ENCODE measurements at places on chromosomes 2 and 18. TPM values are rescaled to one million over a fixed set of nuclear protein-coding genes. Genes with fewer than 3 reads are reported as not detected.
A peak's percentile ranks its signal among the peaks of the same experiment; 100 is the strongest.

DNA sequence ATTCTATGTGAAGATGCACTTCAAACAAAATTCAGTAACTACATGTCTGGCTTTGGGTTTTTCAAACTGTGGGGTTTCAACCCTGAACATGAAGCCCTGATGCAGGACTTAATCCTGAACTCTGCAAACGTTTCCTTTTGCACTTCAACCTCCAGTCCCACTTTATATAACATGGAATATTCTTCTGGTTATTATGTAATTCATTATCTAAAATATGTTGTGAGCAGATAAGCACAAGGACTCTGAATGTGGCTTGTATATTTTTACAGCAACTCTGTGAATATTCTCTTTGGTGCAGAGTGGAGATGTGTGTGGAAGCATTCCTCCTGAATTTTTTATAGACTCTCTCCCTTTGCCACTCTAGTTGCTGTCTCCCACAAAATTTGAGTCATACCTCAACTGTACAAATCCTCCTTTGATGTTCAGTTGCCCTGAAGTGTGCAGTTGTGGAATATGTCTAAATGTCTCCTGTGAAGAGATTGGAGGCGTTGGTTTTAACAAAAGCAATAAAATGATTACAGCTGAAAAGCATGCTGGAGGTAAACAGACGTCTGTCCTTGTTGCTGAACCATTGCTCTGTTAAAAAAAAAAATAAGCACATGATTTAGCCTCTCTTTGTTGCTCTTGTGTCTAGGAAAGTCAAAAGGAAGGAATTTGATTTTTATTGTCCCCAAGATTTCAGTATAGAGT lies 205.1 kb upstream of the NRP2 start:
- no peak for DNase-seq

DNA sequence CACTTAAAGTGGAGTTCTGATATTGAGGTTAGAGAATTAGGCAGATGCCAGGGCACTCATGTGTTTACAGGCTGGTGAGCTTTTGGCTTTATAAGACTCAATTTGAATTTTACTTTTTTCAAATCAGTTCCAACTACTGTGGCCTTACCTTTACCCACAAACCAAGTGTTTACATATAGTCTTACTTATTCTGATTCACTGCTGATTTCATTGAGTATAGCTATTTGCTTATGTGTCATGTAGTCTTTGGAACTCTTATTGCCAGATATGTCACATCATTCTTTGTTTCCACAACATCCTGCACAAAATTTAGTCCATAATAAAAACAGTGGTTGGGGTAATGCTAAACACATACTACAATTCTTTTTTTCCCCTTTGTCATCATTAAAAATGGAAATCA lies 96.5 kb downstream of the XIRP2 start:
- no peak for DNase-seq

Gene AGXT
- not detected for polyA plus RNA-seq

Gene FLACC1
- polyA plus RNA-seq: 0.07 TPM

Gene IL18R1
- 0.87 TPM for polyA plus RNA-seq

Gene MC4R
- 0.05 TPM for polyA plus RNA-seq

- DNase-seq: no peak
Measured at GRCh38 chr2:74764429-74765272, 69.3 kb upstream of the HK2 start.

Gene ZNF236
- 2.7 TPM for polyA plus RNA-seq

Gene B3GNT7
- polyA plus RNA-seq: 0.71 TPM

Gene SULT1C4
- polyA plus RNA-seq: not detected

Gene ST8SIA3
- polyA plus RNA-seq: not detected

DNA sequence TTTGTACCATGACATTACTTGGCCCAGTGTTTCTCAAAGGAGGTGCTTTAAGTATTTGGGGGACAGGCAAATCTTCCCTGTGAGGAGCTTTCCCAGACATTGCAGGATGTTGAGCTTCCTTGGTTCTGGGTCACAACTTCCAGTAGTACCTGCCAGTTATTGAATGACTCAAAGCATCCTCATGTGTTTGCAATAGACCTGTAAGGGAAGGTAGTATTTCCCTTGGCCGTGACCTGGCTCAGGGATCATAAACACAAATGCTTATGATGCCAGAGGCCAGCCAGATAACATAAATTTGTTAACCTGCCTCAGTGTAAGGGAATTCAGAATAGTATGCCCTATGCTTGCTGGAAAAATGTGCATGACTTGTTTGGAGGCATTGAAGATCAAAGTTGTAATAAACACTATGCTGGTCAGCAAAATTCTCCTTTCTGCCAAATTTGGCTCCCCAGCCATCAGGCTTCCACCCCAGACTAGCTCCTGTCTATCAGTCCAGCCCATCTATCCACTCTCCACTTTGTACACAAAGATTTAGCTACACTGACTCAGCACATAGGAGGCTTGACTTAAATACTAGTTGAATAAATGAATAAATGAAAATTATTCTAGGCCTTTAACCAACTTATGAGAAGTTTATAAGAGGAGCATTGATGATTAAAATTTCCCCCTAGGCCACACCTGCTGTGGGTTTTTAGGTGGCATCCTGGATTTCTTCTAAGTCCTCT lies 102.0 kb upstream of the EFEMP1 start:
- no peak for DNase-seq

DNA sequence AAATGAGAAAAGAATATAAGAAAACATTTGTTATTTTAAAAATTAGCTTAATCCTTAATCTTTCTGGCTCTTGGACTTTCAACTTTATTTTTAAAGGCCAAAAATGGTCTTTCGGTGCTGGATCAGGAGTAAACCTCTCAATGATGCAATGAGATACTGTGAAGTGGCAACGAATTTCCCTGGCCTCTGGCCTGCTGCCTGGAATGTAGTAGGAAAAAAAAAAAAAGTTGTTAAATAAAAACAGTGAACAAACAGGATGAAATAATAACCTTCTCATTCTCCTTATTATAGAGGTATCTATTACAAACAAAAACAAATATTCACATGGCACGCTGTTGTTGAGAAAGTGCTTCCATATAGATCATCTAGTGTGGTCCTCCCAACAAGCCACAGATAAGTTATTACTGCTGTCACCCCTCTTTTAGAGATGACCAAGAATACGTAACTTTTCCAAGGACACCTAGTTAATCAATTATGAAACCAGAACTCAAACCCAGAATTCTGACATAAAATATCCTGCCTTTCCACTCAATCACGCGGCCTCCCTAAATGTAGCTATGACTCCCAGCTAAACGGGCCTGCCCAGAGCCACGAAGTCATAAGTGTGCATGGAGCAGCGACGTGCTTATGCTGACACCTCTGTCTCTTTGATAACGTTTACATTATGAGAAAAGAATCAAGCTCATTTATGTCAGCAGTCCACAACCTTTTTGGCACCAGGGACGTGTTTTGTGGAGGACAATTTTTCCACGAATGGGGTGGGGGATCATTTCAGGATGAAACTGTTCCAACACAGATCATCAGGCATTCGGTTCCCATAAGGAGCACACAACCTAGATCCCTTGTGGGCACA lies 170.9 kb downstream of the BCL2 start:
- no peak for DNase-seq

Gene DOK6
- not detected for polyA plus RNA-seq

DNA sequence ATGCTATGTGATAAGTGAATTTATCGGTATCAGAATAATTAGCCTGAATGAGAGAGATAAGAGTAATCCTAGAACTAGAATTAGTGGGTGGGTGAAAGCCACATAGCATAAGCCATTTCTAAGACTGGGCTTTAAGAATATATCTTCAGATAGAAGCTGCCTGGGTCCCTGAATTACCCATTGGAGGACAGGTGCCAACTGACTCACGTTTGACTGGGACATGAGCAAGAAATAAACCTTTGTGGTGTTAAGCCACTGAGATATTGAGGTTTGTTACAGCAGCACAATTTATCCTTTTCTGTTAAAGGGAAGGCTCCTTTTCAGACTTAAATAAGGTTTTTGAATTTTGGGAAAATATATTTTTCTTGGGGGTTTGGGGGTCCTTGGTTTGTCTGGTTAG lies 95.9 kb downstream of the POLE4 start:
- DNase-seq: no peak

DNA sequence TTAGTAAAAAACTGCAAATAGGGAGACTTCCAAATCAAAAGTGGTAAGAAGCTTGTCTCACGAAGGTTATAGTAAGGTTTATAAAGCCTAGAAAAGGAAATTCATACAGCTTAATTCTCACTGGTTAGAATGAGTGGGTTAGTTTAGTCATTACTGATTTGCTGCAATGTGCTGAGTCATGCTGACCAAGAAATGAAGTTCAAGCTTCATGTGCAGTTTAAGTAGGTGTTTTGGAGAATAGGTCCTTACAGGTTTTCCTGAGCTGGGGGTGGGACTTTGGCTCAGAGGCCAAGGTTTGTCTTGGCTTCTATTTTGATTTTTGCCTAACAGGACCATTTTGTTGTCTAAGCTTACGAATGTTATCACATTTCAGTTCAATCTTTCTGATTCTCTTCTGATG lies 15.1 kb downstream of the CLIP4 start:
- peak; percentile 41 for DNase-seq

Gene DLGAP1
- polyA plus RNA-seq: 0.09 TPM

DNA sequence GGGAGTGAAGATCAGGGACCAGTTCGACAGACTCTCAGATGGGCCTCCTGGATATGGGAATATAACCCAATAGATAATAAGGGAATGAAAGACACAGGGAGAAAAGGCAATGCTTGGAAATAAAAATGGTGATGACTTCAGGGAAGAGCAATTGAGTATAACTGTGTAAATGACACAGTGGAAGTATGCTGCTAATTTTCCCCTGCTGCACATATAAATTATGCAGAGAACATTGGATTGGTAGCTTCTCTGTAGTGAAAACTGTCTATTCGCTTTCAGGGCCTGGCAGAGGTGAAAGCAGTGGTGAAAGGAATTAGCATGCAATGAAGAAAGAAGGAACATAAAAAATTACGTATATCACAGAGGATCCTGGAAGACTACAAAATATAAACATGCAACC lies 398.2 kb upstream of the CDH2 start:
- no peak for DNase-seq

DNA sequence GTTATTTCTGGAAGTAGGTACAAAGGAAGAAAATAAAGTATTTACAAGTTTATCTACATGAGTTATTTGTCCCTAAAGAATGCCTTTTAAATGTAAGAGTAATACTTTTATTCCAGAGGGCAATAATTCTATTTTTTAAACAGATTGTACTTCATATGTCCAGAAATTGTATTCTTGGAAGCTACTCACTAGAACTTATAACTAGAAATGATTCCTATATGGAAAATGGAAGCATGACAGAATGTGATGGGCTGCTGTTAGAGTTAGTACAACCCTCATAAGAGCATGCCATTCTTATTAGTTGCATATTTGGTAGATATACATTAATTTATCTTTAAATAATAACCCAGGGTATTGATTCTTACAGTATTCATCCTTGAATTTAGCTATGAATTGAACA lies 362.0 kb downstream of the FSIP2 start:
- no peak for DNase-seq

Gene C1GALT1C1L
- 2.1 TPM for polyA plus RNA-seq

Gene RRM2
- polyA plus RNA-seq: 121 TPM

DNA sequence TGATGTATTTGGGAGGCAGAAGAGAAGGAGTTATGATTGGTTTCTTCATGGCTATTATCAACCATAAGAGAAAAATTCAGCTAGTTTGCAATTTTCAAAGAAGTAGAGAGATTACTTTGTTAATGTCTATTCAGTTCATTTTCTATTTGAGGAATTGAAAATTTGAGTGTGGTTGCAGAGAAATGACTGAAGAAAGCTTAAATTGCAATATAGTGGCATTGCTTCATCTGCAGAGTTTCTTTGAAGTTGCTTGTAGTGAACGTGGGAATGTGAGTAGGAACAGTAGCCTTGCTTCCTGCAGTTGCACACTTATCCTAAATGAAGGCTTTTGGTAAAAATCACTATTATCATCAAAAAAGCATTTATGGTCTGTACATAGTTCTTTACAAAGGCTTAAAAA lies 14.7 kb upstream of the CYRIA start:
- no peak for DNase-seq

Gene CD28
- not detected for polyA plus RNA-seq

DNA sequence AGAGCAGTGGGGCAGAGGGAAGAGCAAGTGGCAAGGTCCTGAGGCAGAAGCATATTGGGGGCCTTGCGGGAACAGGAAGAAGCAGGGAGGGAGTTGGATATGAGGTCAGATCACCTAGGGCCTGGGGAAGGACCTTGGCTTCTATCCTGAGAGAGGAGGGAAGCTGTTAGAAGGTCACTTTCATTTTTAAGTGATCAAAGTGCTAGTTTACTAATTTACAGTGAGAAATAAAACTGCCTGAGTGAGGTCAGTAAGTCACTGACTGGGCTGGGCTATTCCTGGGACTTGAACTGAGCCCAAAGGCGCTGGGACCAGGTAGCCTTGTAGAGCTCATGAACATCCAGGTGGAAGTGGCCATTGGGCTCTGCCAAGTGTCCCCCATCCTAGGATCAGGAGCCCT lies 76.6 kb upstream of the B3GNT7 start:
- DNase-seq: no peak

Gene RTKN
- 20.1 TPM for polyA plus RNA-seq

Gene IL36B
- polyA plus RNA-seq: not detected

DNA sequence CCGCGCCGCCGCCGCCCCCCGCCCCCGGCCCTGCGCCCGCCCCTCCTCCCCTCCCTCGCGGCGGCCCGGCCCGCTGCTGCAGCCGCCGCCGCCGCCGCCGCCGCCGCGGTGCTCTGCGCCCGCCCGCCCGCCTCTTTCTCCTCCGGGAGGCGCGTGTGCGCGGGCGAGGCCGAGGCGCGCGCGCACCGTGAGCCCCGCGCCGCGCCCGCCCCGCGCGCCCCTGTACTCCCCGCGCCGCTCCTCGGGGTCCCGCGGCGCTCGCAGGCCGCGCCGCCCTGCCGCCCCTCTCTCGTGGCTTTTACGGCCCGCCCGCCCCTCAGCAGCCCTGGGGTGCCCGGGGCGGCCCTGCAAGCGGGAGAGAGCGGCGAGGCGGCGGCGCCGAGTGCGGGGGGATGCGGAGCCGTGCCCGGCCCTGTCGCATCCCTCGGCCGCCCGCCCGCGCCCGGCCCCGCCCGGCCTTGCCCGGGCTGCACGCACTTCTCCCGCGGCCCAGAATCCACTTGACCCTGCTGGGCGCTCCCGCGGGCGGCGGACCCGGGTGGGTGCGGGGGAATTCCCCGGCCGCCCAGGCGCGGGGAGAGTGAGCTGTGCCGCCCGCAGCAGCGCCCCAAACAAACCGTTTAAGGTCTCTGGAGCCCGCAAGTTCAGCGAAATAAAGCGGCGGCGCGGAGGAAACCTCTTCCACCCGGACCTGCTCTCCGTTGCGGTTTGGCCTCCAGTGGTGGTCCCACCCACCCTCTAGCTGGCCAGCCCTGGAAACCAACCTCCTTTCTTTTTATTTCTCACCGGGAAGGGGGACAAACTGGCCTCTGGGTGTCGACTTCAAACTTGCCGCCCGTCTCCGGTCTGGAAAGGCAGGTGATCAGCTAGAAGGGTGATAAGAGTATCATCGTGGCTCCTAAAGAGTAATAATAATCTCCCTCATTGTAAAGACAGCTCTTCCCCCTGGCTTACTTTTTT lies 37.4 kb downstream of the AFF3 start:
- DNase-seq: no peak

Gene BOD1L2
- polyA plus RNA-seq: not detected

- DNase-seq: no peak
Measured at GRCh38 chr2:232865165-232865564, 4.9 kb upstream of the SNORC start.

- DNase-seq: no peak
Measured at GRCh38 chr18:32732165-32732564, 40.7 kb downstream of the KLHL14 start.
